ENCODE measurements at places on chromosomes 12 and 14.

GRCh38 chr14:63727231-63727735 is 582 bp downstream of the SGPP1 start:
- peak; percentile 39 for DNase-seq

DNA sequence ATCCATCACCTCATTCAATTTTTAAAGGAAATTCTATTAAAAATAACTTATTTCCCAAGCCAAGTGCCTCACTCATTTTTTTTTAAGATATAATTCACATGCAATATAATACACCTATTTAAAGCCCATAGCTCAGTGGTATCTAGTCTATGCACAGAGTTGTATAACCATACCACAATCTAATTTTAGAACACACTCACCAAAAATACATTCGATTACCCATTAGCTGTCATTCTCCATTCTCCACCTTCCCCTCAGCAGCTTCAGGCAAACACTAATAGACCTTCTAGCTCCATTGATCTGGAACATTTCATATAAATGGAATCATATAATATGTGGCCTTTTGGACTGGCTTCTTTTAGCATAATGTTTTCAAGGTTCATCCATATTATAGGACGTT is 49.5 kb downstream of the CLMN start:
- DNase-seq = no peak

DNA sequence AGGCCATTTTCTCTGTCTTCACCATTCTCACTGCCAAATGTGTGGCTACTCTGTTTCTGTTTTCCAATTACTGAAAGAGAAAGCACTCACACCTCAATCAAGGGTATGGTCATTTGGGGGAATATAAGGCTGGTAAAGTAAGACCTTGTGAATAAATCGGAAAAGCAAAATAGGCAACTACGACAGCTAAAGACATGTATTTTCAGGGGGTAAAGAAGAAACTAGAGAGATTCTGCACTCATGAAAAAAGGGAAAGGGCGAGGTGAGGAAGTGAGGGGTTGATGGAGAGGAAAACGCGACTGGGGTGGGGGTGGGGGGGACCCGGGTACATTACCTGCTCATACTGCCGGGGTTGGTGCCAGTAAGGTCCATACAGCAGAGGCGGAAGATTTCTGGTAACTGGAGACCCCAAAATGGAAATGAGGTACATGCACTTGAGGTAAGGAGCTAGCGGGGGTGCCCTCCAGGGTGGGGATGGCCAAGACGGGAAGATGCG is 19.3 kb downstream of the CHD8 start:
- no peak for DNase-seq

GRCh38 chr14:65195042-65195719 is 92.9 kb upstream of the MAX start:
- DNase-seq = no peak

DNA sequence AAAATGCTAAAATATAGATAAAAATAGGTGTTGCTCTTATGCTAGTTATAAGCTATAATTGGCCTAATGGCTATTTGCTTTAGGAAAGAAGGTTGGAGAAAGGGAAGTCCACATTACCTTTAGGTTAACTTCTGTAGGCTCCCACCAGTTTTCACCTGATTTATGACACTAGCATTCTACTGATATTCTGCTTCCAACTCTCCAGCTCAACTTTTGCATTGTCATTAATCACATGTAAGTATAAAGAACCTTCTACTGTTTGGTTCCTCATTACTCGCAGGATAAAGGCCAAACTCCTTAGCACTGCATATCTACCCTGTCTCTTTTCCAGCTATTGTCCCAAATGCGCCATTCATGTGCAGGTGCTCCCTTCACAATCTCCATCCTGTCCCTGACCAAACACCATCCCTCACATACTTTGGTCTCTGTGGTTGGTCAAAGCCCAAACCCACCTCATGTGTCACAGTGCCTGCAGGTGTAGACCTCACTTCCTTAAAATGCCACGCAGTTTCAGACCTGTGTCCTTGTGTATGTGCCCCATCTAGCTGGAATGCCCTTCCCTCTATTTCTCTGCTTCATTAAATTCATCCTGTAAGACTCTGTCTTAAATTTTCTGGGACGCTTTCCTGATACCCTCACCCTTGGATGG is 3.3 kb downstream of the DDHD1 start:
- no peak for DNase-seq

DNA sequence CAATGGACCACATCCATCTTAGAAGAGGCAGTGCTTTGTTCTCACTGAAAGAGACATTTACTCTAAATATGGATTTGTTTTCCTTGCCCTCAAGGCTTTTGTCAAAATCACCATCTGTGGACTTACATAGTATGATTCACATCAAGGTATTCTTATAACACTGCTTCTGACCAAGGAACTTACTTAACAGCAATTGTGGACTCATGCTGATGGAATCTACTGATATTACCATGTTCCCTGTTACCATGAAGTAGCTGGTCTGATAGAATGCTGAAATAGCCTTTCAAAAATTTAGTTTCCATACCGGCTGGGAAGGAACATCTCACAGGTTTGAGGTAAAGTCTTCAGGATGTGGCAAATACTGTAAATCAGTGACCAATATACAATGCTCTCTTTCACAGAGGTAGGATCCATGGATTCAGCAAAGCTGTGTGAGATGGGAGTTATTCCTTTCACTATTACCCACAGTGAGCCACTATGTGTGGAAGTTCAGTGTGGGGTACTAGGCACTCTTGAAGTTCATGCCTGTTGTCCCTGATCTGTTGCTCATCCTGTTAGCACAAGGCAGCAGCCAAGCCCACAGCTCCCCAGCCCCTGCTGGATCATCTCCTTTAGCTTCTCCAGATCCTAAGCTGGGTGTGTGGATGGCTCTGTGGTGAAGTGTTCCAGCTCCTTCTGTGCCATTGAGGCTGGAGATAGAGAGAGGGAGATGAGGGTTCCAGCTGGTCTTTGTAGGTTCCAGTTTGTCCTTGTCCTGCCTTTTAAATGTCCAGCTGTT is 126.4 kb downstream of the ATP23 start:
- DNase-seq = no peak

Measured in posterior cingulate gyrus (tissue), 11 donors.